ENCODE measurements at places on chromosomes 5 and 9.

- no peak for DNase-seq
Measured at GRCh38 chr5:34005681-34006080, 2.2 kb downstream of the AMACR start.

- DNase-seq: no peak
Measured at GRCh38 chr5:139088024-139088423, 110.1 kb downstream of the SIL1 start.

- no peak for DNase-seq
Measured at GRCh38 chr9:110121170-110121569, 86.8 kb downstream of the C9orf152 start.

GRCh38 chr5:127872494-127872893, 169.3 kb downstream of the CCDC192 start:
- DNase-seq: no peak

DNA sequence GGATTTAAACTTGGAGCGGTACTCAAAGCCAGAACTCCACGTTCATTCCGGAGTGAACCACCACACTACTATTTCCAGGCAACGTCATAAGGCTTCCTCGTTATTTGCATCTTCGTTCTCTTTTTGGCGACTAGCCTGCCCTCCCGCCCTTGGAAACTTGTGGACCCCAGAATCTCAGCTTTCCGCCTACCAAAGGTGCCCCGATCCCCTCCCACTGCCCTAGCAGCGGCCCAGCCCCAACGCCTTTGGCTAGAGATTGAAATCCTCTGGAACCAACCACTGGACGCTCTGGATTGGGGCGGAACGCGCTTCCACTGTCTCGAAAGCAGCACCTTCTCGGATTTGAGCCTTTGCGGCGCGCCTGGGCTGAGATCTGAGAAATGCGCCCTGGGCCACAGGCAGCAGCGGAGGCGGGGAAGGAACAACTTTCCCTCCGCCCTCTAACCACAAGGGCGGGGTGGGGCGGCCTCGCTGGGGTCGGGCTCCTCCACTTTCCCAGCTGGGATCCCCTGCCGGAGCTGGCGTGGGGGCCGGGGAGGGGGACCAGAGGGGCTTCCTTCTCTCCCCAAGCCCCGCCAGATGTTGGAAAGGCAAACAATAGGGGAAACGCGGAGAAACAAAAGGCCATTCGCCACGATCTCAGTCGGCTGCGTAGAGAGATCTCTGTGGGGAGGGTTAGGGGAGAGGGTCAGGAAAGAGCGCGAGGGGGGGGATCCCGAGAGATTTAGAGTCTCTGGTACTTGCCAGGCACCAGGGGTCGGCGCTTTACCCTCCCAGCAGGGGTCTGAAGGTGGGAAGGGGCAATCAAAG, 1.3 kb downstream of the MOB3B start:
- DNase-seq: no peak

DNA sequence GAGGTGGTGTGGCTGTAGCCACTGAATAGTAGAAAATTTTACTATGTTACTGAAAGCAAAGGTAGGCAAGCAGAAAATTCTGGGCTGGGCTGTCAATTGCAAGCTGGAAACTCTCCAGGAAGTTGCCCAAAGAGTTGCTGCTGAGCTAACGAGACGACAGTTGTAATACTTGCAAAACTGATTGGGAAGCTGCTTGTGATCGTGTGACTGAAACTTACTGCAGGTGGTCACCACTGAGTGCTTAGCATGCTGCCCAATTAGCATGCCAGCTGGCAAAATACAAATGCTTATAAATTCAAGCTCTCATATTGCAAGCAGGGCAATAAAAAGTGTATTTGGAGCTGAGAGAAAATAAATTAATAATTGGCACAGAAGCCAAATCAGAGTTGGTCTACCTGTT, 758.5 kb upstream of the EDIL3 start:
- no peak for DNase-seq

GRCh38 chr9:37293664-37294524, 128.6 kb upstream of the GRHPR start:
- DNase-seq: no peak

DNA sequence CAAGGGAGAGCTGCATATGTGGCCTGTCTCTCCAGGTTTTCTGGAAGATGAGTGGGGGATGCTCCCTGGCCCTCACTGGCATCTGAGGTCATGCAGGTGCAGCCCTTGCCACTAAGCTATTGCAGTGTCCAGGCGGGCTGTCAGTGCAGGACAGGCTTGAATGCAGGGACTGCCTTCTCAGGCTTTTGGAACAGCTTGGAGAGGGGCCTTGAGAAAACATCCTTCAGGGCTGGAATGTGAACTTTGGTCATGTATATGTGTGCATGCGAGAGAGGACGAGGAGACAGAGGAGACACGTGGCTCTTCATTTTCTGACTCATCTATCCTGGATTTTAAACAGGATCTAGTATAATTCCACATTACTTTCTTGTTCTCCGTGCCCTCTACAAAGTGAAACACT, 90.3 kb downstream of the MACROH2A1 start:
- DNase-seq: no peak

DNA sequence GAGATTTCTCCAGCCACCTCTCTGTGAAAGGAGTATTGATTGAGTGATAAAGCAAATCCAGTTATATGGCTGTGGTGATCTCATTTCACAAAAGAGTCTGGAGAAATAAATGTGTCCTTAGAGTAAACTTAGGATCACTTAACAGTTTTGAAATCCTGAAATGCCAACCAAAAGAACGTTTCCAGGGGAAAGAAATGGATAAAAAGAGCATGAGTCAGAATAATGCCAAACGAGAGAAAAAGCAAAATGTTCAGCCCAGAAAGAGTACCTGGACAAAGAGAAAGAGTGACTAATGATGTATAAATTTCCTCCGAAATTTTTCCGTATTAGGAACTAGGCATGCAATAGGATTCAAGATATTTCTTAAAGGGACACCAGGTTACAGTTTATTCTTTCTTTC, 463.1 kb upstream of the CDH10 start:
- no peak for DNase-seq

DNA sequence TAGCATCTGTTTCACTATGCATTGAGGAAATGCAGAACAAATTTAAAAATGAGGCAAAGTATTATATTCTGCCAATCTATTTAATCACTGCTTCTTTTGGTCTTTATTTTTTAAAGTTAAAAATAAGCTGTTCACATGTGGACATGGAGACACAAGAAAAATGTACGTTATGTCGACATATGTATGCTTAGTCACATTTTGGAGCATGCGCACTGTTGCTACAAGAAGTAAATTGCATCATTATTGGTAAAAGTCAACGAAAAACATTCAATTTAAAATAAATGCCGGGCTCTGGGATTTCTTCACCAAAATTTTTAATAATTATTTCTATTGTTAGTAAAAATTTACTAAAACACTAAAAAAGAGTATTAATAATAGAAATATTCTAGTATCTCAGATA, 876.3 kb upstream of the CTNND2 start:
- no peak for DNase-seq

DNA sequence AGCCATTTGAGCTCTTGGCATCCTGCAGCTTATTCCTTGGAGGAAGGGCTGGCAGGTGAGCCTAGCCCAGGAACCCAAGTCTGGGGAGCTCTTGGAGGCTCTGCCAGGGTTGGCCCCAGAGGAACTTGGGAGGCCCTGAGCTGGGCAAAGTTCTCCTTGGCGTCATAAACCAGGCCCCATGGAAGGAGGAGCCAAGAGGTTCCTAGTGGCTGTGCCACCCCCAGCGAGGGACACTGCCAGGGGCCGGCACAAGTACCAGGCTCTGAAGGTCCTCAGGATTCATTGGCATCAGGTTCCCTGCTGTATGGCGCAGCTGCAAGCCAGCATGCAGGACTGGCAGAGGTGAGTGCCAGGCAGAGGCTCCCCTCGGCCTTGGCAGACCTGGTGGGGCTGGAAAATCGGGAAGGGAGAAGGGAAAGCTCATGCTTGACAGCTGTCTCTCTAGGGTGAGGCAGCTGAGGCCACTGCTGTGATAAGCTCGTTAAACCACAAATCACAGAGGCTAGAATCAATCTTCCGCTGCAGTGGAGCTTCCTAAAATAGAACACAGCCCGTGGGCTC, 54.6 kb upstream of the SYNPO start:
- no peak for DNase-seq
